ENCODE measurements at places on chromosomes 5 and 9.

GRCh38 chr5:100444961-100445360, 90.2 kb upstream of the FAM174A start:
- H3K27me3 ChIP-seq = peaks cover under 1% of the 10 kb centered on the region
- no peaks in the 10 kb centered on the region for H3K36me3 ChIP-seq
- H3K4me3 ChIP-seq = no peak overlapping the region
- no peak overlapping the region for H3K27ac ChIP-seq

GRCh38 chr5:170817195-170817594, 33.7 kb downstream of the GABRP start:
- no peaks in the 10 kb centered on the region for H3K36me3 ChIP-seq
- no peaks in the 10 kb centered on the region for H3K4me1 ChIP-seq
- no peak overlapping the region for H3K27ac ChIP-seq
- H3K27me3 ChIP-seq = no peaks in the 10 kb centered on the region
- no peak for DNase-seq
- H3K4me3 ChIP-seq = no peak overlapping the region

DNA sequence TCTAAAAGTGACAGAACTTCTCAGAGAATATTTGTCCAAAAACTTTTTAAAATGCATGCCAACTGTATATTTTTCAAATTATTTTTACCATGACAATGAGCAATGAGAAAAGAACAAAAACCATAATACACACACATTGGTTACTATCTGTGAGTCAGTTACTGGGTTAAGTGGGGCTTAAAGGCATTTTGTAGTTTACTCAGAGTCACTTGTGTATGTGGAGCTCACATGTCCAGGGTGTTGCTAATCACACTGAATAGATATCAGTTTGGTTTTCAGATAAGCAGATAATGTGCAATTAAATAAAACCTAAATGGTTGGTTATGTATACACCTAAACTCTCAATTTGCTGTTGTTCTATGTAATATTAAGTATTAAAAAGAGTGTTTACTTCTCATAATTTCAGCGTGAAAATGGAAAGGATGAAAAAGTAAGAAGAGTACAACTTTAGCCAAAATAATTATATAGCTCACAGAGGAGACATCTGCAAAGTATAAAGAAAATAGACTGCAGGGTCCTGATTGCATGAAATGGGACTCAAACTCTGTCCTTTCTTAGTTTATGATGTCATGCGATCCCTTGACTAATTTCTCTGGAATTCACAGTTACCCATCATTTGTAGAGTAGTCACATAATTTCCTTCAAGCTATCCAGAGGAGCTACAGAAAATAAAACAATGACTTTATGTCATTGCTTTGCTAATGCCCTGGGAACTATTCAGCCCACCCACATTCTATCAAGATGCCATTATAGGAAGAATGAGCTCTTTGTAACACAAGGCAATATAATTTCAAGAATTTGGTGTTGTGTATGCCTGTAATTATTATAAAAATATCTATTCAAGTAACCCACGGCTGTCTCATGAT, 388.0 kb upstream of the ZNF608 start:
- H3K27me3 ChIP-seq = no peaks in the 10 kb centered on the region
- no peak overlapping the region for H3K27ac ChIP-seq
- DNase-seq = no peak
- no peak overlapping the region for H3K4me3 ChIP-seq
- no peaks in the 10 kb centered on the region for H3K36me3 ChIP-seq

GRCh38 chr5:17679597-17680203, 45.4 kb downstream of the TAF11L14 start:
- no peak overlapping the region for H3K4me3 ChIP-seq
- H3K4me1 ChIP-seq = no peaks in the 10 kb centered on the region
- H3K36me3 ChIP-seq = no peaks in the 10 kb centered on the region
- no peaks in the 10 kb centered on the region for H3K27me3 ChIP-seq
- no peak overlapping the region for H3K27ac ChIP-seq

GRCh38 chr5:19928562-19929421, 59.2 kb downstream of the CDH18 start:
- no peak overlapping the region for H3K27ac ChIP-seq
- H3K4me1 ChIP-seq = no peaks in the 10 kb centered on the region
- H3K27me3 ChIP-seq = no peaks in the 10 kb centered on the region
- no peak for DNase-seq
- no peaks in the 10 kb centered on the region for H3K36me3 ChIP-seq
- no peak overlapping the region for H3K4me3 ChIP-seq

GRCh38 chr9:113720495-113720894, 155.6 kb upstream of the ZNF618 start:
- no peaks in the 10 kb centered on the region for H3K36me3 ChIP-seq
- peaks cover 3% of the 10 kb centered on the region for H3K27me3 ChIP-seq
- H3K27ac ChIP-seq = no peak overlapping the region

DNA sequence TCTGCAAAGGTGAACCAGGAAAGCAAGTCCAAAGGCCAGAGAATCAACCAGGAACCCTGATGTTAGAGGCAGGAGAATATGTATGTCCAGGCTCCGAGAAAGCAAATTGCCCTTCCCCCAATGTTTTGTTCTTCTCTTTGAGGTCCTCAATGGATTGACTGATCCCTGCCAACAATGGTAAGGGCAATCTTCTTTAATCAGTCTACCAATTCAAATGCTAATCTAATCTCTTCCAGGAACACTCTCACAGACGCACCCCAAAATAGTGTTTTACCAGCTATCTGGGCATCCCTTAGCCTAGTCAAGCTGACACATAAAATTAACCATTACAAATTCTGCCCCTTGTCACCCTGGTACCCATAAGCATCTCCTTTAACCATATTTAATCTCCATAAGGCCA, 398.0 kb downstream of the RAB3C start:
- H3K4me3 ChIP-seq = no peak overlapping the region
- H3K27ac ChIP-seq = no peak overlapping the region
- H3K36me3 ChIP-seq = peaks cover 58% of the 10 kb centered on the region
- DNase-seq = no peak
- H3K27me3 ChIP-seq = no peaks in the 10 kb centered on the region
- peaks cover 1% of the 10 kb centered on the region for H3K4me1 ChIP-seq
